ENCODE measurements at places on chromosomes 3 and 15.

DNA sequence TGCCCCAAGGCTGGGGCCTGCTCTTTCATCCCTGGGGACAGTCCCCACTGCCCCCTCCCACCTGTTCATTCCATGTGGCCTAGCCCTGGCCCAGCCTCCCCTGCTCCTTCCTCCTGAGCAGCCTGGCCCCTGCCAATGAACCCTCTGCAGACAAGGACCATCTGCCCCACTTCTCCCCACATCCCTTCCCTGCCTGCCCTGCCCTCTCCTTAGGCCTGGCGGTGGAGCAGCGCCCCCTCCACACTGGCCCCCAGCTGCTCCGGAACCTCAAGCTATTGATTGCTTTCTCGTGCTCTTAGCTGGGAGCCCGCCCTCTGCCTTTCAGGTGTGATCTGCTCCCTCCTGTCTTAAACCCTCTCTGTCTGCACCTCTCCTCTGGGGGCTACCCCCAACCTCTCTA, 8.0 kb downstream of the PLXNA1 start:
- DNase-seq = no peak

DNA sequence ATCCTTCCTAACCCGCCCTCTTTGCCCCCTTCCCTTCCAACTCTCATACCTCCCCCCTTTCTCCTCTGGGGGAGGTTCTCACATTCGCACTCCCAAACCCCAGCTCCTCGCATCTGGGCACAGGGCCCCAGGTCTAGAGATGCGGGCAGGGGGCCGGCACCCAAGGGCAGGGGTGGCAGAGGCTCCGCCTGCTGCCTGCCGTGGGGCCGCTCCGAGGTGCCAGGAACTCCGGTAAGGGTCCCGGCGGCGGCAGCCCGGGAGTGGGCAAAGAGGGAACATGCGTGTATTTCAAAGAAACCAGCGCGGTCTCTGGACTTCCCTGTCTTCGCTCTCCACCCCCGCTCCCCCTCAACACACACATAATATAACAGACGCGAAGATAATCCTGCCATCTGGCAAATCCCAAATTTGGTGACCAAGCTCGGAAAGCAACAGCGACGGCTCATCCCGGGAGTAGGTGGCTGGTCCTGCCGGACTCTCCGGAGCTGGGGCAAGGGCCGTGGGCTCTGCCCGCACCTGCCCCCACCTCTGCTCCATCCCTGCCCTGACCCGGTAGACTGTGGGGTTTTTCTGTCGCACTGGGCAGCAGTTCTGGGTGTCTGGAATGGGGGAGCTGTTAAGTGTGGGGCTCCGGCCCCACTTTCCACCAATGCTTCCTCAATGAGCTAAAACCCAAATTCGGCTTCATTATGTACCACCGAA, 31.0 kb downstream of the NR2F2 start:
- DNase-seq = no peak

DNA sequence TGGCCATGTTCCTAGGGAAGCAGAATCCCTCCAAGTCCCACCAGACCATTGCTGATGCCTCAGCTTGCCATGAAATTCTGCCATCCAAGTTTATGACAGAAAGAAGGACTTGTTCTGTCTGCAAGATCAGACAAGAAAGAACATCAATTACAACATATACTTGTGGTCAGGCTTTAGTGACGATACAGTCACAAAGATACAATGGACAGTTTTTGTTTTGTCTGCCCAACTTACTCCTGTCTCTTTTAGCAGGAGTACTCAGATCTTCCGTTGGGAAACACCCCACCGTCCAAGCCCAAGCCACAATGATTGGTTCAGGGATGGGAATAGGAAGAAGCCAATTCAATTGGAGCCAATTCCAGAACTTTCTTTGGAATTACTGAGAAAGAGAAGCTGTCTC, 15.7 kb downstream of the KLHL6 start:
- no peak for DNase-seq

DNA sequence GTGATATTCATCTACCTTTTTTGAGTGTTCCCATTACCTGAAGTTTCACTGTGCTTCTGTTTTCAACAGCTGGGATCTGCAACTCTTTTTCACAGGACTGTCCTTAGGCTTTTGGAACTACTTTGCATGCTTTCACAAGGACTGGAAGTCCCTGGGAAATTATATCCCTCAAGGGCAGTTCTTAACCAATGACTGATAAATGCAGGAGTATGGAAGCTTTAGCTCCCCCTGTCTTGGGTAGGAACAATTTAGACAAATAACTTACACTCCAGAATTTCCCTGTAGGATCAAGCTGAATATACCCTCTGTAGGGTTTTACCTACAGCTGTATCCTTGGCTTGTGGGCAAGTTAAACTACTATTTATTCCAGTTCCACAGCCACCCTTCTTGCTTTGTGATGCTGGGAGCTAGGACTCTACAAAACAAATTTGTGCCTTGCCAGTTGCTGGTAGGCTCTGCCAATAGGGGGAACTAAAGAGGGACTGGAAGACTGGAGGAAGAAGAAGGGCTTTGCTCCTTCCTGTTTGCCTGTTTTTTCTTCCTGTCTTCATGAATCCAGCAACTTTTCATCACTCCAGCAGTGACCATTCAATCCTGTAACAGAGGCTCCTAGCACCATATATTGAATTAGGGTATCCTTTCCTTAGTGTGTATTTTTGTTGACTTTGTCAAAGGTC, 6.8 kb upstream of the ZNF280D start:
- no peak for DNase-seq

DNA sequence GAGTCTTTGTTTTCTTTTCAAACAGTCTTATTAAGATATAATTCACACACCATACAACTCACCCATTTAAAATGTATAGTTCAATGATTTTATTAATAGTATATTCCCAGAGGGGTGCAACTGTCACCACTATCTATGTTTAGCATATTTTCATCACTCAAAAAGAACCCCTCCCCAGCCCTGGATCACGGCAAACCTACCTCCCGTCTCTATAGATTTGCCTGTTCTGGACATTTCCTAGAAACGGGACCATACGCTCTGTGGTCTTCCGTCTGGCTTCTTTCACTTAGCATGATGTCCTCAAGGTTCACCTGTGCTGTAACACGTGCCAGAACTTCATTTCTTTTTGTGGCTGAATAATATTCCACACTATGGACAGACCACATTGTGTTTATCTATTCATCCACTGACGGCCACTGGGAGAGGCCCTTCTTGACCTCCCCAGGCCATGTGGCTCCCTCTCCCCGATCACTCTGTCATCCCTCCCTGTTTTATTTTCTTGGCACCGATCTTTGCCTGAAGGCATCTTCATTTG, 56.4 kb downstream of the IQSEC1 start:
- DNase-seq = no peak

DNA sequence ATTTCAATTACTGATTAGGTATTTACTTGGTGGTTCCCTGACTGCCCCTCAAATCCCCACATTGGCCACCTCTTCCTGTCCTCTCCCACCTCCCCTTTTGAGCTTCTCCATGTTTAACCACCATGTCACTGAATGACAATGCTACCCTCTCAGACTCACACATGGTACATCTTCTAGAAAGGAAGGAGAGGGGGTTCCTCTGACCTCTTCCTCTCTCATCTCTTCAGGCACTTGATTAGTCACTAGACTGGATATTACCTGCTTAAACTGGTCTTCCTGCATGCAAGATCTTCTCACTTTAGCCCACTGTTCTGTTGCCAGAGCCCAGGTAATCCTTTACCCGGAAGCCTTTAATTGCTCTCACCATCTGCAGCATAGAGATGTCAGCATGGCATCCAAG, 64.9 kb downstream of the DIPK2A start:
- DNase-seq = no peak

- no peak for DNase-seq
These were observed 150.8 kb upstream of the BHLHE40 start for GRCh38 chr3:4828279-4829030.

DNA sequence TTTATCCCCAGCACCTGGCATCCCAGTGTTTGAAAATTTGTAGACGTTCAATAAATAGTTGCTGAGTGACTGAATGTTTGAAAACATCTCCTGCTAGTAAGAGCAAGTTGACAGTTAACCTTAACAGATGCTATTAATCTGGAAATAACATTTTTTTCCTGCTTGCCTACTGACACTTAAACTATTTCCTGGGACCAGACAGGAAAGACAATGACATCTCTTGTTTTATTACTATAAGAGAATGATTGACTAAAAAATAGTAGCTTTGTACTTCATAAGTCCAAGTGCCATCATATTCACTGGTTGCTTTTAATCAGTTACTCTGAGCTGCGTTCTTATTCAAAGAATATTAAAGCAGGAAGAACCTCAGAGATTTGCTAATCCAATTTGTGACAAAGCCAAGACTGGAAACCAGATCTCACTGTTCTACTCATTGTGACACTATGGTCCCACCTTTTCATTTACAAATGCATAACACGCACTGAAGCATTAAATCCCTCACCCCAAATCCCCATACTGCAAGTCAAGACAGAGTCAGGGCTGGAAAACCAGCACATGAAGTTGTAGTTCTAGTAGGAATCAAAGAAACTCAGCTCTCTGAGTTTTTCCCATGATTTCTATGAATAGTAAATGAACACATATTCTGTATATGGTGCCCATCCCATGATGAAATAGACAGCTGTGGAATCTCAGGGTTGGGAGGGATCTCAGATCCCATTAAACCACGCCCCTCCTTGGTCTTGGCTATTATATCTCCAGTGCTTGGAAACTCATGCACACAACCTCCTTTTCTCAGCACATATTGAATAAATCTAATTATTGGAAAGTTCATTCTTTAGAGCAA, 212.7 kb upstream of the P2RY1 start:
- no peak for DNase-seq

GRCh38 chr3:4493941-4494894, 1.1 kb downstream of the ITPR1 start:
- no peak for DNase-seq

- DNase-seq = no peak
These were observed 560.0 kb upstream of the CFAP20DC start for GRCh38 chr3:59609657-59610348.

GRCh38 chr3:172951511-172951910, 189.5 kb downstream of the SPATA16 start:
- DNase-seq = no peak

DNA sequence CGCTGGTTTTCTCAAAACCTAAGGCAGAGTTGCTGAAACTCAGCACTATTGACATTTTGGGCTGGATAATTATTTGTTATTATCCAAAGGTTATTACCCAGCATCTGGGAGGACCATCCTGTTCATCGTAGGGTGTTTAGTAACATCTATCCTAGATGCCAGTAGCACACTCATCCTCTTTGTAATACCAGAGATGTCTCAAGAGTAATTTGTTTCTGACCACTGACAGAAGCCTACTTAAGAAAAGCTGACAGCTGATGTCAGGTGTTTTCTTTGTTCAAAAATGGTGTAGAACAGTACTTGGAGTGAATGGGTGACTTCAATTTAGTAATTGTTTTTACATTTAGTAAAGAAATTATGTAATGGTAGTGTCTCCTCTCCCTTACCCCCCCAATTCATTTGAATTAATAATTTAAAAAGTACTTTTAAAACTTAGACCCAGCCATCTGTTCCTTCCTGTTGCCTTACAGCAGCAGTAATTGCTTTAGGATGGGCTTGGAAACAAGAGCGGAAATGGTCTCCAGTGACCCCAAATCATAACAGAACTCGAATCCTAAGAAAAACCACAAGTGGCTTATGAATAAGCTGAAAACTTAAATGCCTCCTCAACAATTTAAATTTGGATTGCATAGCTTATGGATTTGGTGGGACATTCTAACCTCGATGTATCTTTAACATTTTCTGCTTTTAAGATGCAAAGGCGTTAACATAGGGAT, 105.4 kb downstream of the PTPRG start:
- DNase-seq = no peak

GRCh38 chr15:78830514-78831228, 19.4 kb upstream of the ADAMTS7 start:
- DNase-seq = no peak

GRCh38 chr3:27208961-27209616, 160.1 kb downstream of the NEK10 start:
- no peak for DNase-seq

DNA sequence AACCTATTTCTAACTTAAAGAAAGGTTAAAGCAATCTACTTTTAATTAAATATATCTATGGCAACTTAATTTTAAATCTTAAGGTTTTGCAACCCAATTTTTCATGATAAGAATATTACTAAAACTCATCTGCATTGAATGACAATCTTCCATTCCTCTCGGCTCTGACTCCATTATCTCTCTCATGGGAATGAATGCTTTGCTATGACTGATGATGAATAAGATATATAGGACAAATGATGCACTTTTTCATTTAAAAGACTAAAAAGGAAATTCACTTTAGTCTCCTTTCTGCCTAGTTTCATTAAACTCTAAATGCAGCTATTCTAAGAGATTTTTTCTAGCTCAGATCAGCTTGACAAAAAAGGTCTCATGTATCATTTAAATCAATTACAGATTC, 68.7 kb downstream of the GBE1 start:
- no peak for DNase-seq

DNA sequence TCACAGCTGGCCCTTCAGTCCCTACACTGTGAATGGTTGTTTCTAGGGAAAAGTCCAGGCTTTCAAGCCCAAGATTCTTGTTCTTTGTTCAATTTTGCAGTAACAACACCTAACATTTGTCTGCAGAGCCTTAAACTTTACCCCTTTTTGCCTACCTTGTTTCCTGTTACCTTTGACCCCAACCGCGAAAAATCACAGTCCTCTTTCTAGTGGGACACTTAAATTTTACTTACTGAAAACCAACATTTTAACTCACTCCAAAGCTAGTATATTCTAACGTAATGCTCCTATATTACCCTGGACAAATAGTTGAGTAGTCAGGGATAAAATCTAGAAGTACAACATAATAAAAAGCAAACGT, 649 bp upstream of the PIK3CB start:
- DNase-seq = no peak

DNA sequence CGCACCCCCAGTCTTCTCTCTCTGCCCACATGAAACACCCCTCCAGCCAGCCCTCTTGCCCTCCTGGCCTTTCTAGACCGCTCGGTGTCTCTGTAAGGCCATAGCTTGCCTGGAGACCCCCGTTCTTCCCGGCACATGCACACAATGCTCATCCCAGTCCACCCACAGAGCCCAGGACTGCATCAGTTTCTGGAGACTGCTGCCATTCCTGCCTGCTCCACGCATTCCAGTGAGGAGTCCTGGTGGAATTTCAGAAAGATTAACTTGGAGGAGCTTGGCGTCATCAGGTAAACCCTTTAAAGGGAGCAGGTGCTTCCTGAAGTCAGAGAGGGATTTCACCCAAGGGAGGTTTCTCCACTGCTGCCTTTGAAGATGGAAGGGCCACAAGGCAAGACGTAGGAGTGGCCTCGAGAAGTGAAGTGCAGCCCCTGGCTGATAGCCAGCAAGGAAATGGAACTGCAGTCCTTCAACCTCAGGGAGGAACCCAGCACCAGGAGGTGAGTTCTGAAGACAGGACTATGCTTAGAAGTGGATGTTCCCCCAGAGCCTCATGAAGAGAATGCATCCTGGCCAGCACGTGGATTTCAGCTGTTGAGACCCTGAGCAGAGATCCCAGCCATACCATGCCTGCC, 19.2 kb downstream of the SLC41A3 start:
- DNase-seq = no peak

Data from CD8-positive, alpha-beta T cell (primary cell).